ENCODE measurements at places on chromosomes 11 and 22.

DNA sequence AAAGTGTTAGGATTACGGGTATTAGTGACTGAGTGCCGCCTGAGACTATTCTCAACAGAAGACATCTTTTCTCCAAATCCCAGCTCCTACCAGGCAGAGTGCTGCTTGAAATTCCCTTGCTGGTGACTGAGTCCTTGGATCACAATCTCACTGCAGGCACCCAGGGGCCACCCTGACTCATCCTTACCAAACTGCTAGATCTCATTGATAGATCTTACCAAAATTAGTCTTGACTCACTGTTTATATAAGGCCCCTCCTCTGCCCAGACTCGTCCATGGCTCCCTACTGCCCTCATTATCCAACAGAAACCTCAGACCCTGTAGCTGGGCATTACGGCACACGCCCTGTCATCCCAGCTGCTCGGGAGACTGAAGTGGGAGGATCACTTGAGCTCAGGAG, 14.7 kb downstream of the TBC1D10A start:
- no peak for DNase-seq

DNA sequence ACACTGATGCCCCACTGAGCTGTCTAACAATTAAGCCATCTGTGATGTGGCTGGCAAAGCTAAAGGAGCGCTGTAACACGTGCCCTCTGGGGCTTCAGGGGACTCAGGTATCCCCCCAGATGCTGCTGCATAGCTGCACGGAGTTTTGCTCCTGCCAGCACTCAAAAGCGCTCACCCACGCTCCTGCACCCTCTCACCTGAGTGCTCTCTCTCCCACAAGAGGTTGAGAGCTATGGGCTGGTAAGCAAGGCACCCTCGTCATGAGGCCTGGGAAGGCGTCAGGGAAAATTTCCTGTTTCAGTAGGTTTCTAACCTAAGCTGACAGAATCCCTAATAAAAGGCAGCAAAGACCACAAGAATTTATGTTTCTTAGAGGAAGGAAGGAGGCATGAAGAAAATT, 850.3 kb downstream of the OPCML start:
- DNase-seq = no peak

DNA sequence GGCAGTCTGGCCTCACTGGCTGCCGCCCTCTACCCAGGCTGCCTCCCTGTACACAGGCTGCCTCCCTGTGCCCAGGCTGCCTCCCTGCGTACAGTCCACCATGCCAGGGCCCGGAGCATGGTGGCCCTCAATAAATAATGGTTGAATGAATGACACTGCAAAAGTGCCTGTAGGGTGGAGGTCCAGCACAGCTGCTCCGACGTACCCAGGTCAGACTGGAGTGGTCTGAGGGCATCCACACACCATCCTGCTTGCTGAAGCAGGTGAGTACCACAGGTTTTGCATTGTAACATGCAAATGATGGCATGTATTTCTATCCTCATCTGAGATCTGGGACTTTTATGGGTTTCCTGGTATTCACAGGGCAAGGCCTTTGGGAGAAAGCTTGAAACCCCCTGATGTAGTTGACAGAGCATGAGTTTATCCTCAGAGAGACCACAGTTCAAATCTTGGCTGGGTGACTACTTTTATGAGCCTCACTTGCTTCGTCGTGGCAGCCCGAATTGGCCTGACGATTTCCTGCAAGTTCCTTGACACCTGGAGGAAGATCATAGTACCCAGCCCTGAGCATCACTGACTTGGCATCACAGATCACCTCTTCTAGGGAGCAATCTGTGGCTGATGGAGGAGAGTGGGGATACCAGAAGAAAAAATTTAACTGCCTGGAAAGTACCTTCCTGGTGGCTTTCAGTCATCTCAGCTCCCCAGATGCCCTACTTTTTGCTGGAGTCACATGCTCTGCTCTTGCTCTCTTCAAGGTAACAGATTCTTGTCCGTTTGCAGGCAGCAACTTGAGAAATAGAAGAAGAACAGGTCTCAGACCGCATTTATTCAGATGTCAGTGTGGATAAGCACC, 16.0 kb upstream of the CYB5R3 start:
- no peak for DNase-seq

DNA sequence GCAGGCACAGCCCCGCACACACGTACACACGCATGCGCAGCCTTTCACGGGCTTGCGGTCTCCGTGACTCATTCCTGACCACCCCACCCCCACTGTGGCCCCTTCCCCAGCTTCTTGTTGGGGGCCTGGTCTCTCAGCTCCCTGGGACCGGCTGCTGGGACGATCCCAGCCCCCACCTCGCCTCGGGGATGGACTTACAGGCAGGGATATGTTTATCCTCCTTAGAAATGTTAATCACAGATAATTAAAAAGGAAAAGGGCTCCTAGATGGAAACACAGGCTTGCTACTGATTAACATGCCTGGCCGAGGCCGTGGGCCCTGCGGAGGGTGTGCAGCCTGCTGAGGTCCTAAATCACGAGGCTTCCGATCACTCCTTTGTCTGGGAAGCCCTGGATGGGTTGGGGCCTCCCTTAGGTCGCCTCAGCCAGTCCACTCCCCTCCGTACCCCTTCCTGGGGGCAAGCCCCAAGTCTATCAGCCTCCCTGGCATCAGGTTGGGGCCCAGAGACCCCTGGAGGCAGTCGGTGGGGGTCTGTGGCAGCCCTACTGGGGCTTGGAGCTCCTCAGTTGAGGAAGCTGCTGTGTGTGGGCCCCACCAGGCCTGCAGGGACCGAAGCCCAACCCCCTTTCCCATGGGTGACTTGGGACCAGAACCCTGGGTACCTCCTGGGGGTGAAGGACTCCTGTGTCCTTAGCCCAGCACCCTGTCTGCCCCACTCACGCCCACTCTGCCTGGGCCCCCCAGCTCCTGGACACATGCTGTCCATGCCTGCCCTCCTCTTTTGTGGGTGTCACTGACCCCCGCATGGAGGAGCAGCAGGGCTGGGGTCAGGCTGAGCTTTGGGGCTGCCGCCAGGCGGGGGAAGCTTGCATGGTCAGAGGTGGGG, 20.6 kb downstream of the TSPAN4 start:
- no peak for DNase-seq

DNA sequence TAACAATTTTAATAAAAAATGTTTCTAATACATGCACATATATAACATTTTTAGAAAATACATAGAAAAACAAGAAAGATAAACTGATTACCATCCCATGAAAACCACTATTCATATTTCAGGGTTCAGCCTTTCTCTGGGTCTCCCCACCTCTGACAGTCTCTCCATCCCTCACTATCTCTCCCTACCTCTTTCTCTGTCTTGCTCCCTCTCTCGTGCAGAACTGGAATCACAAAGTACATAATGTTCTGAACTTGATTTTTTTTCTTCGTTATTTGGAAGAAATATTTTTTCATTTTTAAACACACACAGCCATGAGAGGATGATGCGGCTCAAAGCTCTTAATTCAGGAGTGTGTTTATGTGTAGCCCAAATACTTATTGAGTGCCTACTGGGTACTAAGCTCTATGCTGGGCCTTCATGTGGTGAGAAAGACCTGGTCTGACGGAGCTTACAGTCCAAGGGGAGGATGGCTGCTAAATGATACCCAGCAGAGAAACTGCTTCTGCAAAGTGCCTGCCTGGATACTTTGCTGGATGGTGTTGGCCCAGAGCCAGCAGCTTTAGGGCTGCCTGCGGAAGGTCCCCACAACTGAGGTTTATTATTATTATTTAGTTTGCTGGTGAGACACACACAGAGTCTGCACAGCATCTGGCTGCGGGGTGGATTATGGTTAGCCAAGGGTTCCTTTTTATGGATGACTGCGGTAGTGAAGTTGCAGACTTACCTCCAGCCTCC, 42.6 kb downstream of the SC5D start:
- DNase-seq = no peak

All from right renal pelvis (tissue), 4 donors.